Stimulated activated CD4-positive, alpha-beta T cell treated with anti-CD3 and anti-CD28 coated beads, Interleukin-4, amount 100 ng/mL, for 1 hour (primary cell): ENCODE measurements at places on chromosomes 11 and 22.

DNA sequence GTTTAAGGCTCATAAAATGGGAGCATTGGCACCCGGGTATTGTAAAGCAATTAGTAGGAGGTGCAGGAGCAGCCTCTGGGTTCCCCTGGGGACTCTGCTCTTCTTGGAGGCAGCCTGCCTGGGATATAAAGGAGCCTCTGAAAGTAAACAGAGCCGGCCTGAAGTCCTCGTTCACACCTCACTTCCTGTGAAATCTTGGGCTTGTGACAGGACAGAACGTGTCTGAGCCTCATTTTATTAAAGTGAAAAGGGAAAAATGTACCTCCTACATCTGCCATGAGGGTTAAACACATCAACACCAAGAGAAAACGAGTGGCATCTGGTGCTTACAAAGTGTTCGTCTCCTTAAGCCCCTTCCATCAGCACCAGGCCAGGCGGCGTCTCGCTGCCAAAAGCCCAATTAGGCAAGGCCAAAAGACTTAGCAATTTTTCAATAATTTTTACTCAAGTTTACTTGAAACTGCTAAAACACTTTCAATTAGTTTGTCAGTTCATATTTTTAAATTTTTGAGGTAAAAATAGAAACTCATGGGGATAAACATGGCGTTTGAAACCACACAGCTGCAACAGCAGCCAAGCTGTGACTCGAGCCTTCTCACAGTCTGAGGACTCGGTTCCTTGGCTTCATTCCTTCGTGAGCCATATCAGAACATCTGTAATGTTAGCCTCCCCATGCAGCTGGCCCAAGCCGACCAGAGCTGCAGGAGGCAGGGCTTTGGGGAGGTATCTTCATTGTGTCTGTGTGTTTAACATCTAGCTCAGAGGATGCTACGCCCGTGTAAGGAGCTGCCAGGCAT lies 33.6 kb downstream of the MAP6 start:
- no peak for DNase-seq

- no peak for DNase-seq
Measured at GRCh38 chr11:131005829-131006228, 89.5 kb upstream of the SNX19 start.

GRCh38 chr11:86726118-86726753 lies 53.8 kb upstream of the ME3 start:
- no peak for DNase-seq

GRCh38 chr11:65314501-65315203 lies at the start of gene CDC42EP2:
TSS of gene CDC42EP2 (plus strand) at chr11:65314866. CDS start at chr11:65320899, 6,033 bp downstream.
- DNase-seq: peak; percentile 77

GRCh38 chr11:131389582-131389981 lies 19.2 kb downstream of the NTM start:
- DNase-seq: no peak
